ENCODE measurements at places on chromosomes 12 and 14.
A peak's percentile ranks its signal among the peaks of the same experiment; 100 is the strongest.

GRCh38 chr14:106343626-106344025, 817.2 kb downstream of the TMEM121 start:
- DNase-seq = no peak

DNA sequence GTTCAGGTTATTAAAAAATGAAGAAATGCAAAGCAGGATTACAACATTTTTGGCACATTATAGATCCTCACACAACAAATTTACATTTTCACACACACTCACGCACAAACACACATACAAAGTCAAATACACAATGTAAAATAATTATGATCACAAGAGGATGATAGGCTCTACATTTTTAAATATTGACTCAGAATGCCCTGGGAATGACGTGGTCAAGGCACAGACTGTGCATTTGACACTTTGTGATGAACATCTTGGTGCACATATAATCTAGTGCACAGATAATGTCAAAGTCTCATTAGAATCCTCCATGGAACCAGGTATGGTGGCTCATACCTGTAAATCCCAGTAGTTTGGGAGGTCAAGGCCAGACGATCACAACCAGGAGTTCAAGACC, 49.4 kb downstream of the DPF3 start:
- no peak for DNase-seq

- DNase-seq = no peak
These were observed 12.0 kb downstream of the PDE6H start for GRCh38 chr12:14984766-14985285.

GRCh38 chr12:86683568-86684304, 427.5 kb upstream of the MGAT4C start:
- DNase-seq = no peak

DNA sequence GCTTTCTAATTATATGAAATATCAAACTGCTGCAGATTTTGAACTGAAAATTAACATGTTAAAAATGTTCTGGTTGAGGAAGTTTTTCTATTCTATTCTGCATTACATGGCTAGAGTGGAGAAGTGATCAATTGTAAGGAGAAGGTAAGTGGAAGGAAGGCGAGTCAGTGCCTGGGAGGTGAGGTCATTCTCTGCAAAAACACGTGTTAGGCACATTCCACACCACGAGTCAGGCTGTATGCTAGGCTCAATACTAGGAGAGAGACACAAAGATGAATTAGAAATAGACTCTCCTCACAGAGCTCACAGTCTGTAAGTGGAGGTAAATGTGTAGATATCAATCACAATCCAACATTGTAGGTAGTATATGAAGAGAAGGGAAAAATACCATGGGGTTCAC, 194.1 kb downstream of the NOVA1 start:
- DNase-seq = no peak

DNA sequence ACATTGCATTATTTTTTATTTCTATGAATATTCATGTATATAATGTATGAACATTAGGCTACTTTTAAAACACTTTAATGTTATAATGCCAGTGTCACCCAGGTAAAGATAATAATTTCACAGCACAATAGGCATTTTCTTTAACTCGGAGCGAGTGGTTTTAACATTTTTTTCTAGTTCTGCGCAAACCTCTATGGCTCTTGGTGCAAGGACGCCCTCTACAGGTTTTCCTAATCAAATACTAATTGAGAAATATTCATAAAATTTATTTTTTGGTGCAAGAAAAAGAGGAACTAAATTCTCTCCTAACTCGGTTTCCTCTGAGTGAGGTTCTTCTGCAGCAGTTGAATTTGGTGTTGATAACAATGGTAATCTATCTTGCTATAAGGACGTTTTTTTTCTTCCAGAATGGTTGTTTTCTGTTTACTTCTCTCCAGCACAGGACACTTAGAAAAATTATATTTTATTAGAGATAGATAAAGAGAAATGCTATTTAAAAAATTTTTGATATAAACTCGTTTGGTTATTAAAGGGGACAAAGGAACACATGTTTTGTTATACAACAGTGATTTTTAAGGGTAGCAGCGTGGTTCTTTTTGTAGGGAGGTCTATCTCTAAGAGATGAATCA, 2.4 kb upstream of the WIF1 start:
- DNase-seq = peak; percentile 5

DNA sequence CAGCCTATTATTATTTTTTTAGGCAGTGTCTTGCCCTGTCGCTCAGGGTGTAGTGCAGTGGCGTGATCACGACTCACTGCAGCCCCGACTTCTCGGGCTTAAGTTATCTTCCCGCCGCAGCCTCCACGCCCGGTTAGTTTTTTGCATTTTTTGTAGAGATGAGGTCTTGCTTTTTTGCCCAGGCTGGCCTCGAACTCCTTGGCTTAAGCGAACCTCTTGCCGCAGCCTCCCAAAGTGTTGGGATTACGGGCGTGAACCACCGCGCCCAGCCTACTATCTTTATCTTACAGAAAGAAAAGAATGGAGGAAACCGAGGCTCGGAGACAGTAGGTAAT, 507 bp upstream of the PTPN11 start:
- no peak for DNase-seq

DNA sequence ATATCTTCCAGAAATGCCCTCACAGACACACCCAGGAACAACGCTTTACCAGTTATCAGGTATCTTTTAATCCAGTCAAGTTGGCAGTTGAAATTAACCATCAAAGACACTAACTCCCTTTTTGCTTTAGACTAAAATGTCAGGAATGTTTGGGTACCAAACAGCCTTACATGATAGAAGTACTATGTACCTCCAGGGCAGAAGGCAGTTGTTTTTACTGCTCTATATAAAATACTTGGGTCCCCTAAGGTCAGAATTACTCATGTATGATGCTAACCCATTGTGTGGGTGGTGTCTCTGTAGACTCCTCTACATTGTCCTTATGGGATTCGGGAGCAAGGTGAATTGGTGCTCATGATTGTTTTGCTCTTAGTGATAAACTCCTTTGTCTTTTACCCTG, 492.5 kb upstream of the FLRT2 start:
- no peak for DNase-seq

- DNase-seq = peak; percentile 61
These were observed 14.0 kb upstream of the RACGAP1 start for GRCh38 chr12:50039151-50039835.

DNA sequence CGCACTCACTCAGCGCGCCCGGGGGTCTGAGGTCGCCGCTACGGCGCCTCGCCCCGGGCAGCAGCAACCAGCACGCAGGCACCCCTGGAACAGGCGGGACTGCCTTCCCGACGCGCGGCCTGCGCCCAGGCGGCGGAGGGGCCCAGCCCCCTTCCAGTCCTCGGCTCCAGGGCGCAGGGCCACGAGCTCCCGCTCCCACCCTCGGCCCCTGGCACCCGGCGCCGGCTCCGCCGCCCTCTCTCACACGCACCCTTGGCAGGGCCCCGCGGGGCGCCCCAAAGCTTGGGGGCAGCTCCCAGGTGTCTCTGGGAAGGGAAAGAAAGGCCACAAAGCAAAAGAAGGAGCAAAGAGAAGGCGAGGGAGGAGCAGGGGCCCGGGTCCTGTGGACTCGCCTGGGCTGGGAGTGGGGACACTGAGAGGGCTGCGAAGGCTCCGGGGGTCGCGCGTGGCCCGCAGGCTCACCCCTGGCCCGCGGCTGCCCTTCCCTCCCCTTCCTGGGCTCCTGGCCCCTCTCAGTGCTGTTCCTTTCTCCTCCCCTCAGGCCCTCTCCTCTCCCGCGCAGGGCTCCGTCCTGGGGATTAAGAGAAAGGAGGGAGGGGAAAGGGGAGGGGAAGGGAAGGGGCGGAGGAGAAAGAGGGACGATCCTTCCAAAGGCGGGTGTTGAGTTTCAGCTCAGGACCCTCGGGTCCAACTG, 907 bp upstream of the EFS start:
- DNase-seq = no peak

DNA sequence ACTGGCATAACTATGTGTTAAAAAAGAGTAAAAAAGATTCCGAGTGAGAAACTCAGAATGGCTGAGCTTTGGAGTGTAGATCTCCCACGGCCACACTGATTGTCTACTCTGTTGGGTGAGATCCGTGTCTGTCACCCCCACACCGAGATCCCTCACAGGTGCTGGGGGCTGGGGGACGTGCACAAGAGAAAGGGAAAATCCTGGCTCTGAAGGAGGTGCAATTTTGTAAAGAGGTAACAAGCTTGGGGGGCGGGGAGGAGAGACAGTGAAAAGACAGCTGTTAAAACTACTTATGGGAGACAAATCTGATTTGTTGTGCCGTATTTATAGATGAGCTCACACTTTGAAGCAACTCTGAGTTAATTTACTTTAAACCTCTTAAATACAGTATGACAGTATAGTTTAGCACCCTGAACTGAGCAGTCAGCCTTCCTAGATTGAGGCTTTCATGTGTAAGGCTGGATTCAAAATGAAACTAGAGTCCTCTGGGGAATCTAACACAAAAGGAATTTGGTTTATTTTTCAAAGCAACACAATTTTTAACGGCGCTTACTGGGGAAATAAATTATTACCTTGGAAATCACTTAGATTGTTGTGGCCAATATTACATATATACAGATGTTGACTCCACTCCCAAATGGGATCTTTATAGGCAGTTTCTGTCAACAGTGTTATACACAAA, 167.4 kb upstream of the RGS6 start:
- no peak for DNase-seq

GRCh38 chr12:3580094-3580749, 89.2 kb downstream of the PRMT8 start:
- DNase-seq = no peak

Data from immature natural killer cell (primary cell).